ENCODE measurements at places on chromosomes 5 and 9. TPM values are rescaled to one million over a fixed set of nuclear protein-coding genes. Genes with fewer than 3 reads are reported as not detected.

DNA sequence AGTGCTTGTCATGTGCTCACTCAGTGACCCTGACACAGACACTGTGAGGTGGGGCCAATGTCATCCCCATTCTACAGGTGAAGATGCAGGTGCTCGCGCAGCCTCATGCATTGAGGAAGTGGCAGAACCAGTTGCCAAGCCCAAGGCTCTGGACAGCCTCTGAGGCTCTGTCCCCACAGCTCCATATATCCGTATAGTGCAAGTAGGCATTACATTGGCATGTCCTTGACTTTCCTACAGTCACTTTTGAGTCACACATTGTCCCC, 58.8 kb upstream of the ANGPTL2 start:
- DNase-seq: no peak

DNA sequence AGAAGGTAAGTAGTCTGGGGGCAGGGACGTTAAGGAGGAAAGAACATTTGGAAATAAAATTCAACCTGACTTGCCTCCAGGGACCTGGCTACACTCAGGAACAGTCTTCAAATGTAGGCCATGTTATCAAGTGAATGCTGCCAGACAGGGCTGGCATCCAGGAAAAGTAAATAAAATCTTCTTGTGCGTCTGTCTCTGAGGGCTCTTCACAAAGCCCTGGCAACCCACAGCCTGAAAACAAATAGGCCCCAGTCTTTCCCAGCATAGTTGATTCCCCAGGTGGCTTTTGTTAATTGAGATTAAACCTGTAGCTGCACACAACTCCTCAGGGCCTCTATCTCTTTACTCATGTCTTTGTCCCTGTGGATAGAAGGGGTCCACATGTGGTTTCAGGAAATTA, 55.4 kb downstream of the STK32A start:
- DNase-seq: no peak

DNA sequence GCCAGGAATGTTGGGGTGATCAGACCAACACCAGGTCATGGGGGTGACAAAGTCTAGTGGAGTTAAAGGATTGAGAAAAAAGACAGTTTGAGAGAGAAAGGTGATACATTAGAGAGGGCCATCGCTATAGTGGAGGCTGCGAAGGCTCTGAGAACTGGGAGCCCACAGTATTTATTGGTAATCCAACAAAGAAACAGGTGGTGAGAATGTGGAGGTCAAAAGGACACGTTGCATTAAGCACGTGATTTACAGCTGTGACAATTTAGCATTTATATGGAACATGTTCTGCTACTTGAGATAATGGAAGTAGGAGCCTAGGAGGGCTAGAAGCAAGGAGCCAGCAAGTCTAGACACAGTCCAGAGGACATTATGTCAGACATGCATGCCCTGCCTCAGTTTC, 2086.5 kb upstream of the C9orf72 start:
- DNase-seq: no peak

- DNase-seq: no peak
Observed at GRCh38 chr5:157205708-157206107, 25.1 kb downstream of the ITK start.

The ZNF189 gene
- 16.8 TPM for total RNA-seq

- peak; percentile 41 for DNase-seq
Observed at GRCh38 chr5:34957857-34958690, 28.7 kb downstream of the DNAJC21 start.

DNA sequence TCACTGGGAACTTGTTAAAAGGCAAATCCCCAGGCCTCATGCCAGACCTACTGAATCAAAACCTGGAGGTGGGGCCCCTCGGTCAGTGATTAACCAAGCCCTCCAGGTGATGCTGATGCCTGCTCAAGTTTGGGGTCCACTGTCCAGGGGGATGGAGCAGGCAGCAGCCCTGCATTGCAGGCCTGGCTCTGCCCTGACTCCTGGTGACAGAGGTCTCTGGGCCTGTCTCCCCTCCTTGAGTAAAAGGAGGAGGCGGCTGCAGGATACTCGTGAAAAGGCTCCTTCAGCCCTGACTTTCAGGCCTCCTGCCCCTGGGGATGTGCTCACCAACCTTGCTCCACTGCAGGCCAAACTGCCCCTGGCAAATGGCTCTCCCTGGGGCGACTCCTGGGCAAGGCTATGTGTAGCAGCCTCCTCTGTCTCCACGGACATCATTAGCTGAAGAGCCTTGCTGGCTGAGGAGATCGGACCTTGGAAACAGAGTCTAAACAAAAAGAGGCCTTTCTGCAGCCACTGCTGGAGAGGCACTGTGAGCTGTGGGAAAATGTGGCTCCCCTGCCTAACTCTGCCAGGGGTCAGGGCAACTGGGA, 134.8 kb upstream of the ALDH1B1 start:
- no peak for DNase-seq

GRCh38 chr9:136847826-136848392, 1.3 kb upstream of the PHPT1 start:
- DNase-seq: peak; percentile 89

The GARIN3 gene
- not detected for total RNA-seq

The SPATA31D4 gene
- not detected for total RNA-seq

GRCh38 chr5:133712562-133712961, 100.2 kb upstream of the FSTL4 start:
- no peak for DNase-seq

- peak; percentile 18 for DNase-seq
Observed at GRCh38 chr9:110257097-110257841, 962 bp upstream of the TXN start.

DNA sequence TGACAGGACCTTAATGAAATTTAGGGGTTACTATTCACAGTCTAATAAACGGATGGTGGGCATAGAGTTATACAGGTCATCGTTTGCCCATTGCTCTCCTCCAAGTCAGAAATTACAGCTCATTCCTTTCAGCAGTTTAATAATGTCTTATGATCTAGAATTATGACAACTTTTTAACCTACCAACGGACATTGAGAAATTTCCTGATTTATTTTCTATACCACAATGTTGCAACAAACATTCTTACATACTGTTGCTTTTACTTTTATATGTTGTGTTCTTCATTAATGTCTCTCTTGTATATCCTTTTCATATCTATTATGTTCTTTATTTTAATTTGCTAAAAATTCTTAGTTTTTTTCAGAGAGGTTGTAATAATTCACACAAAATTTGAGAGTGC, 152.8 kb upstream of the PRLR start:
- DNase-seq: no peak

The SLC1A3 gene
- total RNA-seq: 28.9 TPM

GRCh38 chr9:29397148-29397547, 1823.9 kb upstream of the C9orf72 start:
- no peak for DNase-seq

The KCNN2 gene
- total RNA-seq: 0.17 TPM

DNA sequence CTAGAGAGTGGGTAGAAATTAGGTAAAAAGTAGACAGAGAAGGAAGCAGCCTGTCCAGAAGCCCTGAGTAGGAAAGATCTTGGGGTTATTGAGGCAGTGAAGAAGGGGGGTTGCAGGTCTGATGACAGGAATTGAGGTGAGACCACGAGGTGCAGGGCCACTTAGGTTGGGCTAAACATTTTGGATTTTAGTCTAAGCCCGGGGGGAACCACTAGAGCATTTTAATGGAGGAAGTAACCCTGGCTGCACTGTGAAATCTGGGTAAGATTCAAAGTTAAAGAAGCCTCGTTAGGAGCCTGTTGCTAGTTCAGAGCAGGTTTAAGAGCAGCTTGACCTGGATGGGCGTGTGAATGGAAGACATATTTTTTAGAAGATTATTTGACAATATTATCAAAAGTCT, 38.3 kb downstream of the MAP3K1 start:
- no peak for DNase-seq

The ACSL6 gene
- not detected for total RNA-seq

- no peak for DNase-seq
Observed at GRCh38 chr5:143826951-143827444, 15.0 kb downstream of the HMHB1 start.

Measured in A673 (cell line).